ENCODE measurements at places on chromosomes 1 and 21.

DNA sequence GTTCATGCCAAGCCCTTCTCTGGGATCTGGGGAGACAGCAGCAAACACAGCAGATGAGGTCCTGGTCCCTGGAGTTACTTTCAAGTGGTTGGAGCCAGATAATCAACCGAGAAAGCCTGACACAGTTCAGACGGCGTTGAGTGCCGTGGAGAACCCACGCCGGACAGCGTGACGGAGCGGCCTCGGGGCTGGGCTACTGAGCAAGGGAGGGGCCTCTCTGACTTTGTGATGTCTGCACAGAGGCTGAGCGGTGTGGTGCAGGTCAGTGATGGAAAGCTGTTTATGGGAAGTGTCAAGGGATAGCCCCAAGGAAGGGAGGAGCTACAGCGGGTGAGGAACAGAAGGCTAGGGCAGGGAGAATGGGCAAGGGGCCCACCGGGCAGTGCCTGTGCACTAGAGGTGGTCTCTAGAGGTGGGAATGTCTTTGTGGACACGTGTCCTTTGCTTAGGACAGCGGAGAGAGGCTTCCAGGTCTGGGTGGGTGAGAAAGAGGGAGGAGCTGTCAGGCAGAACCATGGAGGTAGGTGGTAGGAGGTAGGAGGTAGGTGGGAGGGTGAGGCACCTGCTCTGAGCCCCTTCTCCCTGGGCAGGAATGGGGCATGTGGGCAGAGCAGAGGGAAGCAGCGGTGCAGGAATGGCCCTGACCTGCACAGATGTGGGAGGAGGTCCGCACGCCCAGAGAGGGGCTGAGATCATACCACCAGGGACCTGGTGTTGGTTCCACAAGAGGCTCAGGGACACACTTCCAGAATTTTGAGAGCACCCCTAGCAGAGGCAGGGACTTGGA is 62.8 kb downstream of the RUNX3 start:
- no peak for DNase-seq

DNA sequence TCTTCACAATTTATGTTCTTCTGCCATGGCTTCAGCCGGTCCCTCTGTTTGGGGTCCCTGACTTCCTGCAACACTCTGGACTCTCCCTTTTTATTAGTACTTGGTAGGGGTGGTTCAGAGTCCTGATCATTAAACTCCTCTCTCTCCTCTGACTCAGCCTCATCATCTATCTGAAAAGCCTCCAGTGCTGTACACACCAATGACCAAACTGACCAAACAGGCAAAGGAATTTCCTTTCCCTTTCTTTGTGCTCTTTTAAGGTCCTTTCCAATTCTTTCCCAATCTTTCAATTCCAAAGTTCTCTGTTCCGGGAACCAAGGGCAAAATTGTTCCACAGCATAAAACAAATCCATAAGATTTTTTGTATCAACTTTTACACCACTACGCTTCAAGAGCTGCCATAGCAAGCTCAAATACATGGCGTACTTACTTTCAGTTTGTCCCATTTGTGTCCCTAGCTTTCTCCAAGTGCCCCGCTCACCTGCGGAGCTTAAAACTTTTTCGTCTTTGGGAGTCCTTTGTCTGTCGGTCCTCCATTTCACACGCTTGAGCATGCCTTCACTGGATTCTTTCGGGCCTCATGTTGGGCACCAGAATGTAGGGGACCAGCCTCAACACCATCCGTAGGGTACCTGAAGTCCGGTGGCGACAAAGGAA is 9.6 kb downstream of the DAP3 start:
- no peak for DNase-seq

DNA sequence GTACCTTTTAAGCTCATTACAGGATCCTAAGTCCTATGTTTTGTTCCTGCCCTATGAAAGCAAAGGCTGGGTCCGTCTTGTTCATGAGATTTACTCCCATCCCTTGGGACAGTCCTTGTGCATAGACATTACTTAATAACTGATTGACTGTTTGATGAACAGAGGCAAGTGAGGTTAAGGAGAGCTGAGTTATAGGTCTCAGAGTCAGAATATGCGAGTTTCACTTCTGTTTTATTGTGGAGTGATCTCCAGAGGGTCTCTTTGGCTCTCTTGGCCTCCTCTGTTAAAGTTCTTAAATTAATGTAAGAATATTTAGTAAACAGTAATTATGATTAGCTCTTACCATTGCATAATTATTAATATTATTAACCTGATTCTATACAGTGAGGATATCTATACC is 52.6 kb downstream of the BRINP2 start:
- no peak for DNase-seq

GRCh38 chr1:87766737-87767136 is 438.1 kb downstream of the LMO4 start:
- DNase-seq = no peak

GRCh38 chr1:78549891-78550290 is 59.1 kb downstream of the PTGFR start:
- no peak for DNase-seq

DNA sequence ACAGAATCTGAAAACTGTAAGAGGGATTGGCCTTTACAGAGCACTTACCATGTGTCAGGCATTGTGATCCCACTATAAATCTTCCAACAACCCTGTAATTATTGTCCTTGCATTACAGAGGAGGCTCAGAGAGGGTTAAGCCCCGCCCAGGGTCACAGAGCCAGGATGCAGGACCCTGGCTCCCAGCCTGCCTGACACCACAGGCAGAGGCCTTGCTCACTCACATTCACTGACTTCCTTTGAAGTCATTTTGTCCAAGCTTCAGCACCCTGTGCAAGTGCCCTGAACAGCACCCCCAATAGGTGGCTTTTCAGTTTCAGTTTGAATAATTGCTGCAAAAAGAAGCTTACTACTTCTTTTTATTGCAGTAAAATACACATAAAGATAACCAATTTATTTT is 256.8 kb upstream of the NFIA start:
- DNase-seq = no peak

- DNase-seq = no peak
These were observed 33.0 kb downstream of the KCNC4 start for GRCh38 chr1:110243146-110243545.

GRCh38 chr1:67771749-67772148 is 61.5 kb downstream of the GNG12 start:
- DNase-seq = no peak

- no peak for DNase-seq
These were observed 246.7 kb downstream of the PTPRU start for GRCh38 chr1:29482991-29483390.

GRCh38 chr1:109281680-109282496 is 1.1 kb downstream of the PSRC1 start:
- no peak for DNase-seq

DNA sequence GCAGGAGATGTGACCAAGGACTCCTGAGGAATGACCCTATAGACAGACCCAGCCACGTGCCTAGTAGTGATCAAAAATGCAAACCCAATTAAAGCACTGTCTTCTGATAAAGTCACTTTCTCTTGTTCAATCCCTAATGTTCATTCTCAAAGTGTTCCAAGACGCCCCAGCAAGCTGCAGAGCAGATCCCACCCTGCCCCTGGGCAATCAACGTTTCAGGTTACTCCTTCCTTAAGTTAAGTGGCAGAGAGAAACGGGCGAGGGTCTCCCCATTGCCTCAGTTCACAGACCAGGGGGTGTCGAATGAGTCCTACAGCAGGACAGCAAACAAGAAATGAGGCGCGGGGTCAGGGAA is 699 bp upstream of the RGS2 start:
- peak; percentile 15 for DNase-seq

DNA sequence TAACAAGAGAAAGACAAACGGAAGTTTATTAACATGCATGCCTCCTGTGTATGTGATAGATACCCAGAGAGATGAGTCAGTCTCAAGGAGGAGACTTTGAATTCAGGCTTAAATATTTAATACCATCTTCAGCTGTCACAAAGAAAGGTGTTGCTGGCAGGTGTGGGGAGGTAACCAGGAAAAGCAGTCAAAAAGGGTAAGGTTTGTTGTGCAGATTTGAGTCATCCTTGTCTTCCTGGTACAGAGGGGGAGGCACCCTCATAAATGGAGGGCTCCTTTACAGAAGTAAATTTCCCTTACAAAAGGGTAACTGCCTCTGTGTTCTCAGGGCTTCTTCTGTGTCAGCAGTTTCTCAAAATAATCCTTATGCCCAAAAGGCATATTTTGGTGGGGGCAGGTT is 75.2 kb upstream of the B3GALT5 start:
- no peak for DNase-seq
